ENCODE measurements at places on chromosomes 2 and 18.

DNA sequence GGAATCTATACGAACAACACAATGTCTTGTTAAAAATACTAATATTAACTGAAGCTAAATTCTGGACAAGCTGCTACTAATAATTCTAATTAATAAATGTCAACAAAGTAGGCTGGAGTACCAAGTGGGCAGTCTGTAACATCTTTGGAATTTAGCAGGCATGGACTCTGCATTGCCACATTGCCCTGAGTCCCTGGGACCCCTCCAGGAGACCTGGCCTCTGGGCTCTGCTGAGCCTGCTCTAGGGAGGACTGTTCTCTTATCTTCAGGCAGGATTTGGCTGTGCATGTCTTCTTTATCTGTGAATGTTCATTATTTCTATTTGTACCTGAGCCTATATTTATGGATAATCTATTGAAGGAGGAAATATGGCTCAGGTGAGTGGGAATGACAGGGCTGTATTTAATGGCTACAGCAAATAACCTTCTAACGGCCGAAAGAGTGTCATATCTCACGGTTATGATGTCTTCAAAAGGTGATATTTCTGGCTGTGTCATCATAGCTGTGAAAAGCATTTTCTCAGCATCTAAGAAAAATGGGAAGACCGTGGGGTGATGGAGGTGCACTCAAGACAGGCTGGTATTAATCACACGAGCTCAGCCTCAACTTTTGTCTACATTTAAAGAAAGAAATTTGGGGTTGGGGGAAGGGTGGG lies 28.6 kb upstream of the SETBP1 start:
- no peak for DNase-seq

DNA sequence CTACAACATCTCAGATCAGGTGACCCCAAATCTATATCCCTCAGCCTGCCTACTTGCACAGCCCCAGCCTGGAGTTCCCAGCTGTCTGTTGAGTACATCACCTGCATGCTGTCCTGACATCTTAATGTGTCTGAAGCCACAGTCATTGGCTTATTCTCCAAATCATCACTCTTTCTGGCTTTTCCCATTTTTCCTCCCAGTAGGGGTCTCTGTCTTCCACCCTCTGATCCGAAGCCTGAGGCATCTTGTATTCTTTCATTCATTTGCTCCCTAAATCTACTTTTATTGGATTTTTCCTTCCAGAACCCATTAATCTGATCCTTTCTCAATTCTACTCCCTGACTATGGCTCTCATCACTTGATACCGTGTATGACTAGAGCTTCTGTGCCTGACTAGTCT lies 332.9 kb upstream of the DCC start:
- DNase-seq, result no peak

GRCh38 chr2:45330108-45330507 lies 281.0 kb downstream of the SRBD1 start:
- no peak for DNase-seq

DNA sequence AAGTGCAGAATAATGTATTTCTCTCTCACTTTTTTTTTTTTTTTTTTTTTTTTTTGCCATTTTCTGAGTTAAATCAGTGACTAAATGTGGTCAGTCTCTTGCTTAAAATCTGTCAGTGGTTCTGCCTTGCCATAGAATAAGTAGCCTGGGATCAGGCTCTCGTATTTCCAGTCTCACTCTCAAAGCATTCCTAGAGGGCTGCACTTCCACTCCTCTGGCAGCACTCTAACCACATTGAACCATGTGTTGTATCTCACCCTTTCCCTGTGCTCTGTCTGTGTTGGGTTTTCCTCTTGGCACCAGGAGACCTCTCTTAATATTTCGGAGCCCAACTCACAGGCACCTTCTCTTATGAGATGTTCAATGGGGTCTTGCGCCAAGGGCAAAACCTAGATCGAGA lies 304.4 kb downstream of the CTNNA2 start:
- DNase-seq, result no peak

- DNase-seq, result no peak
Observed at GRCh38 chr18:55744206-55744605, 156.2 kb upstream of the TCF4 start.

DNA sequence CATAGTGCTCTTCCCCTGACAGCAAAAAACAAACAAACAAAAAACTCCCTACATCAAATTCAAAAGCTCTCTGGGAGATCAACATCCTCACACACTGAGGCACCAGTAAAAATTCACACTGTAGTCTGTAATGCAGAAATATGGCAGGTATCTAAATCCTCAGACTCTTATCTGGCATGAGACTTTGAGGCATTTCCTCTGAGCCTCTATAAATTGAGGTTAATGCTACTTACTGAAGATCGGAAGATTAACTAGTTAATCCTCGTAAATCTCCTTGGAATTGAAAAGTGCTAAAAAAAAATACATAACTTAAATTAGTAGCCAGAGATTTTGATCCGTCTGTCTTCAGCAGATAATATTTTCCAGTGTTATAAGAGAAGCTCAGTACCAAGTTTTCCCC lies 65.0 kb downstream of the AP1S3 start:
- no peak for DNase-seq

- no peak for DNase-seq
Observed at GRCh38 chr2:88651646-88652045, 24.4 kb upstream of the EIF2AK3 start.

DNA sequence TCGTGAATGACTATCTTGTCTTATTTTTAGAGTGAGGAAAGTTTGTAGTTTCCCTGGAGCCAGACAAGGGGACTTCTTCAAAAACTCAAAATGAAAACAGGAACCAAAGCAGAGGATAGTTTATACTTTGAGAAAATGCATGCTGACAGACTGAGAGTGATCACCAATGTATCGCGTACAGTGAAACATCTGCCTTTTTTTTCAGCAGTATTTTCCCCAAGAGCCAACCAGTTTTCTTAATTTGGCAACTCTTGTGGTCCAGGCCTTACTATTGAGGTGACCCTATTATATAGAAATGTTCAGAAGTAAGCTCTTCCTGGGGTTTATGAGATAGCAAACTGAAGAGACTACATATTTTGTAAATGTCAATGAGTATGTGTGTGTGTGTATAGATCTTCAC lies 153.7 kb upstream of the VRK2 start:
- DNase-seq, result peak; percentile 24

DNA sequence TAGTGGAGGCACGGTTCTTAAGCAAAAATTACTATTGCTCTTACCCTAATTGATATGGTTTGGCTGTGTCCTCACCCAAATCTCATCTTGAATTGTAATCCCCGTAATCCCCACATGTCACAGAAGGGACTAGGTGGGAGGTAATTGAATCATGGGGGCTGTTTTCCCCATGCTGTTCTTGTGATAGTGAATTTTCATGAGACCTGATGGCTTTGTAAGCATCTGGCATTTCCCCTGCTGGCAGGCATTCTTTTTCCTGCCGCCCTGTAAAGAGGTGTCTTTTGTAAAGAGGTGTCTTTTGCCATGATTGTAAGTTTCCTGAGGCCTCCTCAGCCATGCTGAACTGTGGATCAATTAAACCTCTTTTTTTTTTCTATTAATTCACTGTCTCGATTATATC lies 1691.8 kb upstream of the SLC39A10 start:
- DNase-seq, result no peak

- DNase-seq, result no peak
Observed at GRCh38 chr2:99933894-99934650, 208.3 kb downstream of the AFF3 start.

GRCh38 chr2:158926478-158926948 lies 41.9 kb upstream of the TANC1 start:
- DNase-seq, result no peak

DNA sequence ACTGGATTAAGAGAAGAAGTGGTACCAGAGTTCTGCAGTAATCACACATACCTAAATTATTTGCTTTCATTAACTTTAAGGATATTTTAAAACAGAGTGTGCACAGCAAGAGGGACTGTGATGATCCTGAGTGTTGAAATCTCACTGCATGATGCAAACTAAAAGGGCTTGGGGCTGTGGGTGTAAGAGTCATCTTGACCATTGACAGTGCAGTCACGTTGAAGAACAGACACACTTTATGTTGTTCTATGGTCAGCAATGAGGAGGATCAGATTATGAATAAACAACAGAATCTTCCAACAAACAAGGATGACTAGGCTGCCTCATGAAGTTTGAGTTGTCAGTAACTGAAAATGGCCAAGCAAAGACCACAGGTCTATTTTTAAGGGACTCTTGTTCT lies 87.2 kb upstream of the GALNT5 start:
- DNase-seq, result no peak

DNA sequence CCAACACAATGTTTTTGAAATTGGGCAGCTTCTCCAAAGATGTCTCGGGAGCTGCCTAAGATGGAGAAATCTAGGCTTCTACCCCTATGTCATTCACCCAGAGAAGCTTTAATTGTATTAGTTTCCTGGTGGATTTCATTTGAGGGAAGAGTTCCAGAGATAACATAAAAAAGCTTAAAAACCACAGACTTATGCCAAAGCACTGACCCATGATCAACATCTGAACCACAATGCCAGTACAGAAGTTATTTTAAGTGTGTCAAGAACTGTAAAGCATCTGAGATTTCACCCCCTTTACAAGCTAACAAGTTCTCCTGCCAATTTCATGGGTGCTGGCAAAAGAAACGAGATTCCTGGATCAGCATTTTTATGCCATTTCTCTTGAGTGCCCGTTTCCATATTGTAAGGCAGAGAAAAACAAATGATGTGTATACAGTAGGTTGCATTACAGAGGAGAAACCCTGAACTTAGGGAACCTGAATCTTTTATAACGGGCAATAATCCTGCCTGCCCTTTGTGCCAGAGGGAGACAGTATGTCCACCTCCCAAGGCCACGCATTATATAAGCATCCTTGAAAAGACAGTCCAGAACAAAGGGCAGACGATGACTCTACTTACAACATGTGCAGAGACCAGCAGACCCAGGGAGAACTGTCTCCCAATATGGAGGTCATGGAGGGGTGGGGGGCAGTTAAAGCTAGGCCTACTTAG lies 44.1 kb downstream of the MREG start:
- DNase-seq, result no peak

GRCh38 chr2:162298669-162299335 lies 19.7 kb downstream of the IFIH1 start:
- DNase-seq, result no peak

DNA sequence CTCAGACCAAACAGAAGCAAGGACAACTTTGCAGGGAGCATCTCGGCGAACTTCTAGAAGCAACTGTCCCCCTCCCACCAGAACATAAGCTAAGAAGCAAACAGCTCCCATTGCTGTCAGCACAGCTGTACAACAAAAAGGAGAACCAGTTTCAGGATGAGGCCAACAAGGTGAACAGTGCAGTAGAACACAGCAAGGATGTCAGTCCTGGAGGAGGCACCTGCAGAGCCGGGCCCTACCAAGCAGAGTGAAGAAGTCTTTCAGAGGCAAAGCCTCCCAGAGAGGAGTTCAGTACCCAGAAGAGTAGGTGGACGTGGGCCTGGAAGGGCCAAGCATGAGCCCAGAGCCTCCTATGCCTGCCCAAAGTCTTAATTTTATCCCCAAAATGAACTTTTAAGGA lies 1.0 kb downstream of the PASK start:
- no peak for DNase-seq

DNA sequence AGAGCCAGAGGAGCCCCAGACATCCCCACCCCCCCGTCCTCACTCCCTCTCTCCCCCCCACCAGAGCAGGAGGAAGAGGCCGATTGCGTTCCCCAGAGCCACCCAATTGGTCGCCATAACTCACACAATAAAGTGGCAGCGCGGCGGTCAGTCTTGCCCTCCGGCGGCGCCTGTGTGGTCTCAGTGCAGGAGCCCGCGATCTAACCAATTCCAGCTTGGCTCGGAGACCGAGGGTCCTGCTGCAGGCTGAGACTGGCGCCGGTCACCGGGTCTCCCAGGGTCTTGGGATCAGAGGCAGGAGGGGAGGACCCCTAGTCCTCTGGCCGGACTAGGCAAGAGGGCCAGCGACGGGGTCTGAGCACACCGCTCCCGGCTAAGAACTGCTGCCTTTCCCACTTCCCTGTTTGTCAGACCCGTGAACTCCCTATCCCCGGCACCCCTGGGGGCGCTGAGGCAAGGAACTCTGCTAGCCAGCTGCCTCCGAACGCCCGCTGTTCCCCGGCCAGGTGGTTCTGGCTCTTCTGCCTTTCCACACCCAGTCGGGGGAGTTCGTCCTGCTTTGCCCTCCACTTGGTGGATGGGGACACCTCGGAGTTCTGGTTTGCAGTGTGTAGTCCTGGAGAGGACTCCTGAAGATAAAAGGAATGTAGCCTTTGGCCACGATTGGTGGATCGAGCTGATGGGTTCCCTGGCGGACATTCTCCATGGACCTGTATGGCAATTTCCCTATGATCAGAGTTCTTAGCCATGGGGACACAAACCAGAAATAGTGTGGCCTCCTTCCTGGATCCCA lies 1.0 kb upstream of the HOXD12 start:
- no peak for DNase-seq

DNA sequence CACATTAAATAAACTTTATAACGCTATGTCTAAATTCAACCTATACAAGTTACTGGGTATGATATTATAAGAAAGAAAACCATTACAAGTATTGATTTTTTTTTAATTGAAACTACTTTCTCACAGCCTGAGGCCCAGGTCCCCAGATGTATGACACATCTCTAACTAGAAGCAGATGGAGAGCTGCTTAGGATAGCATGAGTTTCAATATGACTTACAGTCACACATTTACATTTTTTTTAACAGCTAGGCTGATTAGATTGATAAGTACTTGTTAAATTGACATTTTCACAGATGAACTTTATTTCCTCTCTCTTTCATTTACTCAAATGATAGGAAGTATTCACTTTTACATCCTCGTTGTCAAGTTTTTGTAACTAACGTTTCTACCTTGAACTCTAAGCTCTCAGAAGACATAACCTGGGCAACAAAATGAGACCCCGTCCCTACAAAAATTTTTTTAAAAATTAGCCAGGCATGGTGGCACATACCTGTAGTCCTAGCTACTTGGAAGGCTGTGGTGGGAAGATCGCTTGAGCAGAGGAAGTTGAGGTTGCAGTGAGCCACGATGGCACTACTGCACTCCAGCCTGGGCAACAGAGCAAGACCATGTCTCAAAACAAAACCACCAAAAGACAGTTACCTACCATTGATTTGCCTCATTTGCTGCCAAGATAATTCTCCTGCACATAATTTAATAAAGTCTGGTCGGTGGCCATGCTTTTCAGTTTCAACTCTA lies 52.4 kb downstream of the STK39 start:
- DNase-seq, result peak; percentile 58

DNA sequence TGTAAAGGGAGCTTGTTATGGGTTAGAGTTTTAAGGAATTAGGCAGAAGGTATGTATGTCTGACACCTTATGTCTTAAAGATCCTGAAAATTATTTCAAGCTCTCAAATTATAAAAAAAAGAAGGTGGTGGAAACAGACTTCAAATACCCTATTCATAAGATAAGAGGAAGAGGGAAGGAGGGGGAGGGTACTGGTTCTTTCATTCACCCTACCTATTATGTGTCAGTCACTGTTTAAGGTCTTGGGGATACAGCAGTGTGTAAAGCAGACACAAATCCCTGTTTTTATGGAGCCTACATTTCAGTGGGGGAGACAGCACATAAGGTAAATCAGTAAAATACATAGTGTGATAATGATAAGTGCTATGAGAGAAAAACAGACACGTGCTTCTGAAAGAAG lies 184.4 kb downstream of the FHOD3 start:
- DNase-seq, result no peak

- DNase-seq, result no peak
Observed at GRCh38 chr2:80311304-80311703, 6.8 kb upstream of the LRRTM1 start.
